ENCODE measurements at places on chromosomes 16 and 17. TPM values are rescaled to one million over a fixed set of nuclear protein-coding genes. Genes with fewer than 3 reads are reported as not detected.
A peak's percentile ranks its signal among the peaks of the same experiment; 100 is the strongest.

DNA sequence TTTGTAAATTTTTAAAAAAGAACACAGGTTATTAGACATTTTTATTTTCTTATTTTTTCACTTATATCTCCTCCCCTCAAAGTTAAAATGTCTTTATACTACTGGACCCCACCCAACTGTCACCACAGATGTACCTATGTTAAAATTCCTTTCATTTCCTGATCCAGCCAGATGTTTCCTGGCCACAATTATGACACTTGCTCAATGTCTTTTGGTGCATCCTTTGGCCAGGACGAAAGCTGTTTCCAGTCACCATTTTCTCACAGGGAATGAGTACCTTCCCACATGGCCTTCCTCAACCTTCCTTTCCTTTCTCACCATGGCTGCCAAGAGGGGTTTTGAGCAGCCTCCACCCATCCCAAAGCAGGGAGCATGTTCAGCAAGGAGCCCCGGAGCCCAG is 365.7 kb upstream of the MAF start:
- H3K27me3 ChIP-seq = no peaks in the 10 kb centered on the region
- no peaks in the 10 kb centered on the region for H3K36me3 ChIP-seq
- DNase-seq = no peak
- H3K27ac ChIP-seq = no peak overlapping the region

DNA sequence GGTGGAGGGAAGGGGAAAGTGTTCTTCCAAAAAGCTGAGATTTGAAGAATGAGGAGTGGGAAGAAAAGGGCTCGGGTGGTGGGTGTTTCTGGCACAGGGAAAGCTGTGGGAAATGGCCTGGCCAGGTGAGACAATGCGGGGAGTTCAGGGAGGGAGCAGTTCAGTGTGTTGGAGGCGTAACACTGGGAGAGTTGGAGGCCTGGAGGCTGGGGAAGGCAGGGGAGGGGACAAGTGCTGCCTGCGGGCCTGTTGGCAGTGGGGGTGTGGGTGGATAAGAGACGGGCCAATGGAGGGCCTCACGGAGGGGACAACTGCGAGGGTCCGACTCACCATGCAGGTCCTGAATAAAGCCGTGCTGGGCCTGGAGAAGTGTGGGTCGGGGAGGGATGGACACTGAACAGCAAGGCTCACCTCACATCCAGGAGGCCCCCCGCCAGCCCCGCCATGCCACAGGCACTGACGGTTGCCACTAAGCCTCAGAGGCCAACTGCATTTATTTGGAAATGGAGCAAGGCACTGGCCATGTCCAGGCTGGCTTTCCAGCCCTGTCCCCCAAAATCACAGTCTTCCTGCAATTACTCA is 17.8 kb upstream of the KRT19 start:
- no peak for DNase-seq
- H3K27ac ChIP-seq = no peak overlapping the region
- H3K4me1 ChIP-seq = peaks cover 50% of the 10 kb centered on the region
- H3K4me3 ChIP-seq = no peak overlapping the region
- H3K36me3 ChIP-seq = no peaks in the 10 kb centered on the region
- H3K27me3 ChIP-seq = no peaks in the 10 kb centered on the region

DNA sequence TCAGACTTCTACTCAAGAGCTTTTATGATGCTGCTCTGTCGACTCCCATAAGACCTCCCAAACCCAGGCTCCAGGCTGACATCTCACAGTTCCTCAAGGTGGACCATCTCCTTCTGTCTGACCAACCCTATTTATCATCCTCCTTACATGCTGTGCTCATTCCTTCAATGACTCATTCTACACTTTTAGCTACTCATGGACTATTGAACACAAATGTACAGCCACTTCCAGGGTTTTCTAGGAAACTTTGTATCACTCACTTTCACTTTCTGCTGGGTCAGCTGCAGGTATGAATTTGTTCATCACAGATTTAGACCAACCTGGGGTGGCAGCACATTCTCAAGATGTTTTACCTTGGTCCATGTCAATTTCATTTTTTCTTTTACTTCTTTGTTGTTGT is 162.4 kb upstream of the FAM20A start:
- DNase-seq = no peak
- H3K4me3 ChIP-seq = no peak overlapping the region
- H3K4me1 ChIP-seq = peaks cover 14% of the 10 kb centered on the region
- H3K27me3 ChIP-seq = no peaks in the 10 kb centered on the region
- no peaks in the 10 kb centered on the region for H3K36me3 ChIP-seq
- H3K27ac ChIP-seq = no peak overlapping the region

DNA sequence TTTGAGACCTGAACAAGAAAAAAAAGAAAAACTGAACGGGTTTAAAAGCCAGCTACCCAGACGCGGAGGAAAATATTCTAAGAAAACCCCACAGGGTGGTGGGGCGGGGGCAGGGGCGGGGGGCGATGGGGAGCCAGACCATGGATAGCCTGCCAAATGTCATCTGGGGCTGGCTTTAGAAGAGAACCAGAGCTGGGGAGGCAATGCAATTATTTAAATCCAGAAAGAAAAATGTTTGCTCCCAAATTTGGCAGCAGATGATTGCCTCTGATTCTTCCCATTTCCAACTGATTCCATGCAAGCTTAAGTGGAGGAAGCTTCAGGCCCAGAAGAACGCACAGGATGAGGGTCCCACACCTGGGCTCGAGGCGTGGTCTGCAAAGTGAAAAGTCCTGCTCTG is 34.8 kb downstream of the ZNF423 start:
- no peaks in the 10 kb centered on the region for H3K27me3 ChIP-seq
- H3K36me3 ChIP-seq = no peaks in the 10 kb centered on the region
- DNase-seq = no peak

GRCh38 chr17:46191322-46192188 is 1.7 kb downstream of the KANSL1 start:
- H3K27ac ChIP-seq = peak overlapping the region; percentile 100
- no peaks in the 10 kb centered on the region for H3K36me3 ChIP-seq
- no peak for DNase-seq
- H3K4me3 ChIP-seq = peak overlapping the region; percentile 96
- peaks cover 47% of the 10 kb centered on the region for H3K4me1 ChIP-seq

DNA sequence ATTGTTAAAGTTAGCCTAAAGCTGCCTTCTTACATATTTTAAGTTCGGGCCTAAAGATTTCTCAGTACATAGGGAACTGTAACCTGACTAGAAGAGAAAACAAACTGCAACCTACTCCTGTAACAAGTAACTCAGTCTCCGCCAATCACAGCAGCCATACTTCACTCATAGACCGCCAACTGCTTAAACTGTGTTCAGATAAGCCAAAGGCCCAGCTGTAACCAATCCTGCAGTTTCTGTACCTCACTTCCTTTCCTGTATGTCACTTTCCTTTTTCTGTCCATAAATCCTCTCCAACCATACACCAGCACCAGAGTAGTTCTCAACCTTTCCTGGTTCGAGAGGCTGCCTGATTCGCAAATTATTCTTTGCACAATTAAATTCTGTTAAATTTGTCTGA is 41.5 kb downstream of the GLG1 start:
- no peaks in the 10 kb centered on the region for H3K4me1 ChIP-seq
- no peak for DNase-seq
- no peak overlapping the region for H3K27ac ChIP-seq
- H3K4me3 ChIP-seq = no peak overlapping the region

MMP25 gene
- total RNA-seq = 0.19 TPM
